Tongue (tissue), 3 donors: ENCODE measurements at places on chromosomes 11 and 22.

GRCh38 chr22:22935546-22936157, 48.0 kb downstream of the IGLL5 start:
- DNase-seq = peak; percentile 37

DNA sequence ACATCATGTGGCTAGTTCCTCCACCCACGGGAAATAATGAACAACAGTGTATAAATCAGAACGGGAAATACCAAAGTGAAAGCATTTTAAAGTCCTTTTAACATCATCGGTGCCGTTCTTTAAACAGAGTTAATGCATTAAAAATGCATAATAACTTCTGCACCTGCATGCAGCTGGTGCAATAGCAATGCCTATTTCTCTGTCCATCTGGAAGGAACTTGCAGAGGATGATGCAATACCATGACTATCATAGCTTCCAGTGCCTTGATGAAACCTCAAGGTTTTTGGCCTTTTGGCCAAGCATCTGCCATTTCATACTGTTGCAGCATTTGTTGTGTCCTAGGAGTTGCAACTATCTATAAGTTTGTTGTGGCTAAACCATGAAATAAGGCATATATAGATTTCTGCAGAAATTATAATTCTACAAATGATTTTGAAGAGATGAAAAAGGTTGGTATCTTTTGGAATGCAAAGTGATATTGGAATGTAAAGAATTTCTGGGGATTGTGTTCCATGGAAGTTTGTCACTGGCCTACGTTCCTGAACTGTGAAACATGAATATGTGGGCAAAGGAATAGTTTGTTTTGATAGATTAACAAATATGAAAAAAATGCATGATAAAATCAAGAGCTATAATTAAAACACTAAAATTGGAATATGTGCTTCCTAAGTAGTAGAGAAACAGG, 9.8 kb upstream of the EIF3F start:
- DNase-seq = no peak

GRCh38 chr11:16989554-16989953, 24.7 kb downstream of the PLEKHA7 start:
- DNase-seq = peak; percentile 26

- DNase-seq = no peak
Measured at GRCh38 chr22:49825436-49825835, 2.2 kb downstream of the BRD1 start.

- DNase-seq = no peak
Measured at GRCh38 chr11:37450613-37451012, 852.6 kb upstream of the RAG2 start.

DNA sequence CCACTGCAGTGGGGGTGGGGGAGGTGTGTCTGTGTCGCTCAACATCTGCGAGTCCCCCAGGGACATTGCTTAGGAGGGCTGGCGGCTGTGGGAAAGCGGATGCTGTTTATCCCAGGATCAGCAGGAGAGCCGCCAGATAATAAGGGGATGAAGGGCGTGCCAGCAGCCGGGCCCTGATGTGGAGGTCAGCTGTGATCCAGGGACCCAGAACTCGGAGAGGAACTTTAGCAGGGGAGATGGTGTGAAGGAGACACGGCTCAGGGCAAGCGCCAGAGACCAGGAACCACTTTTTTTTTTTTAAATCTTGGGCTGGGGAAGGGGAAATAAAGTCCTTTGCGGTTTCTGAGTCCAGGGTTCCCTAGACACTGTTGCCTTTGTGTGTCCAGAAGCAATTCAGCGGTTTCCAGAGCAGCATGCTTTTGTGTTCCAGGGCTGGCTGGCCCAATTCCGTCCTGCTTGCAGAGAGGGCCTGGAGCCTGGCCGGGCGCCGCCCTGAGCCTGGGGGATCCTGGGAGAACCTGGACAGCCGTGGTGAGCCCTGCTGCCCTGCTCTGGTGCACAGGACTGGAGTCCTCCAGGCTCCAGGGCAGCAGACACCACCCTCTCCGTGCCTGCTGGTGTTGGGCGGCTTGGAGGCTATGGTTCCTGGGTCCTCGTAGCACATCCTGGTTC, at the start of gene GRAMD4:
GRAMD4 (plus strand) TSS at position 557 of the 672 bp plus-strand sequence. CDS start 6,414 bp downstream, outside the sequence.
- DNase-seq = peak; percentile 65
